NCI-H1417 (cell line): ENCODE measurements at places on chromosomes 13 and 19.

DNA sequence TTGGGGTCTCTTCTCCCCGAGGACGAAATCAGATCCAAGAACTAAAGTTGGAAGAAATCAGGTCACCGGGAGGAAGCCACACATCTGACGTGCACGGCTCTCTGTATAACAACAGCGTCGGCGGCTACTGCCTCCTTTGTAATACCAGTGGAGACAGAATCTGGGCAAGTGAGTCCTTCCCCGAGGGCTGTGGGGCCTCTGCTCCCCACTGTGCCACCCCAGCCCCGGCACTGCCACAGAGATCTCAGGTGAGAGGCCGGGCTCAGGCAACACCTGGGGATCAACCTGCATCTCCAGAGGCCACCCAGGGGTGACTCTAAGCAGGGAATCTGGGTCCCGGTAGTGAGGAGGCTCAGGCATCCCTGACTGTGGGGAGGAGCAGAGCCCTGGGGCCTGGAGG, 33.7 kb upstream of the C13orf46 start:
- DNase-seq = no peak

- DNase-seq = no peak
Observed at GRCh38 chr13:75175575-75175974, 306.4 kb downstream of the TBC1D4 start.

GRCh38 chr13:112902101-112902651, 66.8 kb upstream of the MCF2L start:
- DNase-seq = no peak

DNA sequence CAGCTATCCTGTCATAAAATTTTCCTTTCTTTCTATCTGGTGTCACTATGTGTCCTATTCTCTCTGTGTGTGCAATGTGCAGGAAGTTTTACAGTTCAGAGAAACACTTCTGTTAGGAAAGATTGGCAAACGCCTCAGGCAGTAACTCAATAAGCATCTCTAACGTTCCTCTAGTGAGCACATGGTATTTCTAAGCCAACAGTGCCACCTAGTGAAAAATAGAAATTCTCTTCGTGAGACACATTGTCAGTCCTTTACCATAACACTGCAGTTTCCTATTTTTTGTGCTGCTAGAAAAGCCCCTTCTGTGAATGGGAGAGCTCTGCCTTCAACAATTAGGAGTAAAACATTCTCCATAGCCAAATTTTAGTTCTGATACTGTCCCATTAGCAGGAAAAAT, 50.7 kb downstream of the ZNF723 start:
- DNase-seq = no peak

- DNase-seq = no peak
Observed at GRCh38 chr13:46913757-46914156, 16.9 kb upstream of the HTR2A start.

GRCh38 chr13:36261976-36262375, 35.6 kb downstream of the CCDC169 start:
- DNase-seq = no peak

GRCh38 chr19:39825531-39826076, 8.4 kb downstream of the DYRK1B start:
- DNase-seq = no peak

DNA sequence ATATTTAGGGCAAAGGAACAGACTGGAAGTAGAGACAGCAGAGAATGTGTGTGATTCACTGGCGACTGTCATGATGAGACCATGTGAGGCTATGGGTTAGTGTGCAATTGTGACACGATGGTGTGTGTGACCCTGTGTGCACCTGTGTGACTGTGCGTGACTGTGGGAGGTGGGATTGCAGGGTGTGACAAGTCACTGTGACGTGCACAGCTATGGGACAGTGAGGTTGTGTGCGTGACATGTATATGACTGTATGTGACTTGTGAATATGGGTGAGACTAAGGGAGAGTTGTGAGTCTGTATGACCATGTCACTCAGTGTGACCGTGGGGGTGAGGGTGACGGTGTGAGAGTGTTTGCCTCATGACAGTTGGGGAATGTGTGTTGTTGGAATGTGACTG, 3.4 kb upstream of the GIPR start:
- no peak for DNase-seq

- DNase-seq = no peak
Observed at GRCh38 chr13:97082461-97083207, 88.4 kb upstream of the OXGR1 start.

DNA sequence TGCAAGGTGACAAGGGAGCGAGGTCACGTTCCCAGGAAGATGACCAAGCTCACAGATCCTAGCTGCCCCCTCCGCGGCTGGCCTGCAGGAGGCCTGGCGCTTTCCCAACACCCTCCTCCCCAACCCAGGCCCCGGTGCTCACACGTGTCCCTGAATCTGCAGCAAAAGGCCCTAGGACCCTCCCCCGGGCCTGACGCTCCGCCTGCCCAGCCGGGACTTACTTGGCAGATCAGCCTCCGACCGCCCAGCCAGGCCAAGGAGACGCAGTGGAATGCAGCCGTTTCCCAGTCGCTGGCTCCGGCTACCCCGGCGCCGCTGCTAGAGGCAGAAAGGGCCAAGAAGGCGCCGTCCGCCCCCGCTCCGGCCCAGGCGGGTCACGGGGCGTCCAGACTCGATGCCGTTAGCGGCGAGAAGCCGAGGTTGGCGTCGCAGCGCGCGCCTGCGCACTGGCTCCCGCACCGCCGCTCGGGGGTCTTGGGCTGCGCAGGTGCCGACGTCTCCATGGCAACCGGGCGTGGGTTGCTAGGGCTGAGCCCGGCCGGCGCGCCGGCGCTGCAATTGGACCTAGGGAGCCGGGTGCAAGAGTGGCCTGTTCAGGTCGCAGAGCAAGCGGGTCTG, at the start of gene PNMA8A:
Gene PNMA8A (minus strand): TSS at position 448 of the 618 bp plus-strand sequence. CDS start 528 bp downstream, outside the sequence.
- peak; percentile 95 for DNase-seq

- DNase-seq = no peak
Observed at GRCh38 chr19:22545751-22546150, 88.4 kb upstream of the ZNF492 start.

GRCh38 chr13:29222458-29222857, 373.0 kb downstream of the SLC7A1 start:
- no peak for DNase-seq

- DNase-seq = no peak
Observed at GRCh38 chr19:38199340-38199739, 24.7 kb downstream of the DPF1 start.

DNA sequence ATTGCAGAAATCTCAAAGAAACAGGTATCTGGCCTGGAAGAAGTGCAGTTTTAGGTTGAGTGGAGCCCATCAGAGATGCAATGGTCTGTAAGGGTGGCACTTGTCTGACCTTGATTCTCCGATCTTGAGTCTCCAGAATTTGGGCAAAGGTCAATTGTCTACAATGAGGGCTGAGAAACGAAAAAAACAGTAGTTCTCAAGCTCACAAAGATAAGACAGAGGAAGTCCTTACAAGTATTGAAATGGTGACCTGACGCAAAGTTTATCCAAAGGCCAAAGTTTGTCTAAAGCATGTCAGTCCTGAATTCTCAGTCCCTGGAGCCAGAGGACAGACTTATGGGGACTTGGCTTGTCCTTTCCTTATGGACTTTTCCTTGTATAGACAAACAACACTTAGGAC, 40.3 kb downstream of the CYSLTR2 start:
- DNase-seq = no peak

DNA sequence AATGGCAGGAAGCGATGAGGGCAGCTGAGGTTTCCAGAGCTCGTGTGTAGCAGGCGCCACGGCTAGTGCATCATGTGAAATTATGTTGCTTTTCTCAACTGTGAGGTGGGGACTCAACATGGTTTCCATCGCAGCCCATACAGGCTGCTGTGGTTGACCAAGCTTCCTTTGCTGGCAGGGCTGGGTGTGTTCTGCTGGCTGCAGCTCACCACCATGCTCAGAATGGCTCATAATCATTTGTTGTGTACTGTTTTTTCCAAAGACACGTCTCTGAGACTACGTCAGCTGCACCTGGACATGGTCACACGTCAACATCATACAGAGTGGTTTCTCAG, 16.1 kb upstream of the RASA3 start:
- DNase-seq = peak; percentile 83

DNA sequence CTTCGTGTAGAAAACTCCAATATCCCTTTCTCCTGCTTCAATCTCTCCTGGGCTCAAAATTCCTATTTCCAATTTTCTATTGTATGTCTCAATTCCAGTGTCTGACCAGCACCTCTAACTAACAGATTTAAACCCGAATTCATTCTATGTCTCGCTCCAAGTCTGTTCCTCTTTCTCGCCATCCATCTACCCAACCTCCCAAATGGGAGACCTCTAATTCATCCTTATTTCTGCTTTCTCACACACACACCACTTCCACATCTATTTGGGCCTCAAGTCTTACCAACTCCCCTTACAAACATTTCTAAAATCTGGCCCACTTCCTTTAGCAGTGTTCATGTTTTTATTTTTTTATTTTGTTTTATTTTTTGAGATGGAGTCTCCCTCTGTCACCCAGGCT, 53.3 kb downstream of the MBD3L2B start:
- no peak for DNase-seq

DNA sequence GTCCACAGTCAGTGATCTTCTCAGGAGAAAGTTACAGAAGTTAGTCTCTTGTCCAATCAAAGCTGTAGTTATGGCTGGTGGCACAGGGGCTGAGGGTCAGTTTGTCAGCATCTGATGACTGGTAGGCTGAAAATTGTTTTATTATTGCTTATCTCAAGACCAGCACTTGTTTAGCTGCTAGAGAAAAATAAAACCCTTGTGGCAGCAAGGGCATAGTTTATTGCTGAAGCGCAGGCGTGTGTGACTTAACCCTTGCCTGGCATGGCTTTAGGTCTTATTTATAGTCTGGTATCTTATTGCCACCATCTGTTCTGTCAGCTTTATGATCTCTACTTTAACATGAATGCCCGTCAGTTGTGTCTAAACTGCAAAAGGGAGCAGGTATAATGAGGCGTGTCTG, 154.7 kb downstream of the USP12 start:
- DNase-seq = no peak

DNA sequence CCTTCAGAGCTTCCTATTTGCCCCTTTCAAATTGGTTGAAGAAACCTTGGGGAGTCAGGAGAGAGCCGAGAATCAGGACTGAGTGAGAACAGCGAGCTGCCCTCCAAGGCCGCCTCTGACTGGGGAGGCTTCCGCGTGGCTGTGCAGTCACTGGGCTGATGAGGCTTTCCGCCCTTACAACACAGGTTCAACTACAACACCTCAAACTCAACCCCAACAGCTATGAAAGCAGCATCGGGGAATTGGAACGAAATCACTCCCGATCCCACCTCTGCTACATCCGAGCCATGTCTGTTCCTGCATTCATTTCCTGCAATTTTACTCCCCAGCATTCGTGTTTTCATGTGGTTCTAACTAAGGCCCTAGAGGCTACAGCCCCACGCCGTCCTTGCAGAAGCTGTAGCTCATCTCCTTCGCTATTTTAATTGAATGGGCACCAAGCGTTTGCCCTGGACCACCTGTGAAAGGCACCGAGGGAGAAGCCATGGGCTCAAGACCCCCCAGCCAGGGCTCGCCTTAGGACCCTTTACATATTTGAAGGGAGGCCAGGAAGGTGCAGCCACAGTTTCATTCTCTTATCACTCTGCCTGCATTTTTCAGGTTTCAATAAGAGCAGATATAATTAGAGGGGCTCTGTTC, 12.3 kb upstream of the RASA3 start:
- DNase-seq = no peak

DNA sequence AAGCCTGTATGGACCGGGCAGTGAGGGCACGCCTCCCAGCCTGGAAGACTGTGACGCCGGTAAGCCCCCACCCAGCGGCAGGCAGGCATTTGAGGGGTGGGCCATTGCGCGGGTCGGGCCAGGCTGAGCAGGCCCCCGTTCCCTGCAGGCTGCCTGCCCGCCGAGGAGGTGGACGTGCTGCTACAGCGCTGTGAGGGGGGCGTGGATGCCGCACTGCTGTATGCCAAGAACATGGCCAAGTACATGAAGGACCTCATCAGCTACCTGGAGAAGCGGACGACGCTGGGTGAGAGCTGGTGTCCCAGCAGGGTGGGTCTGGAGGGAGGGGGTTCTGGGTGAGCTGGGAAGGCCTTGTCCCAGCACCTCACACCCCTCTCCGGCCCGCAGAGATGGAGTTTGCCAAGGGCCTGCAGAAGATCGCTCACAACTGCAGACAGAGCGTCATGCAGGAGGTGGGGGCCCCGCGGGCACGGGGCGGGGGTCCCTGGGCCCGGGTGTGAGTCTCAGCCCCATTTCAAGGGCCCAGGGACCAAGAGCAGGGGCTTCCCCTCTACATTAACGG, 7.1 kb downstream of the ARHGAP45 start:
- no peak for DNase-seq

DNA sequence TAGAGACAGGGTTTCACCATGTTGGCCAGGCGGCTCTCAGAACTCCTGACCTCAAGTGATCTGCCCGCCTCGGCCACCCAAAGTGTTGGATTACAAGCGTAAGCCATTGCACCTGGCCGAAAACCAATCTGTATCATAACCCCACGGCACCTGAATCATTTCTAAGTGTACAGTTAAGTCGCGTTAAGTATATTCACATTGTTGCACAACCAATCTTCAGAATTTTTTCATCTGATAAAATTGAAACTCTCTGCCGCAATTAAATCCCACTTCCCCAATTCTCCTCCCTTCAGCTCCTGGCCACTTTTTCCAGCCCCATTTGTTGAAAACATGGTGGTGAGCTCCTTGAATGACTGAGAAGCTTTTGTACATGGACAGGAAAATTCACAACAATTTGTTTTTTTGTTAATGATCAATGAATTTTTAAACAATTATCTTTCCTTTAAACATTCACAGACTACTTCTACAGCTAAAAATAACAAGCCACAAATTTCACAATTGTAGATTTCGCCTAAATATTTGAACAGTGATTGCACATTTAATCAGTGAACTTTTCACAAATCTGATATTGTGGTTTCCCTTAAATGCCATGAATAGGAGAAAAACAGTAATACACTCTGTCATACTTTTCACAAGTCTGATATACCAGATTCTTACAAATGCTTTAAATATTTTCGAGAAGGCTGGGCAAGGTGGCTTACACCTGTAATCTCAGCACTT, 13.8 kb downstream of the FGF21 start:
- no peak for DNase-seq

DNA sequence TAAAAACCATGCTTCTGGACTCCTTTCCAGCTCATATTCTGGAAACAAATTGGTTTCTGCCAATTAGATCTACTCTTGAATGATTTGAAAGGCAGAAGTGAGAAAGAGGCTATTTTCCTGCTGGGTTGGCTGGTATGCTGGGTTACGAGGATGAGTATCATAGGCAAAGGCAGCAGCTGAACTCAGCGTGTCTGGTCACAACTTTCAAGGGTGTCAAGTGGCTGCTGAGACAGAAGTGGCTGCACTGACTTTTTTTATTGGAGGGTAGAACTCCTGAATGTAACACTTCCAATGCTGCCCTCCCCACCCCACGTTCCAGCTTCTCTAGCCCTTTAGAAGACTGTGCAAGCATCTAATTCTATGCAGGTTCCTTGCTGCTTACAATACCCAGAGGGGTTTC, 8.3 kb upstream of the DZIP1 start:
- no peak for DNase-seq

DNA sequence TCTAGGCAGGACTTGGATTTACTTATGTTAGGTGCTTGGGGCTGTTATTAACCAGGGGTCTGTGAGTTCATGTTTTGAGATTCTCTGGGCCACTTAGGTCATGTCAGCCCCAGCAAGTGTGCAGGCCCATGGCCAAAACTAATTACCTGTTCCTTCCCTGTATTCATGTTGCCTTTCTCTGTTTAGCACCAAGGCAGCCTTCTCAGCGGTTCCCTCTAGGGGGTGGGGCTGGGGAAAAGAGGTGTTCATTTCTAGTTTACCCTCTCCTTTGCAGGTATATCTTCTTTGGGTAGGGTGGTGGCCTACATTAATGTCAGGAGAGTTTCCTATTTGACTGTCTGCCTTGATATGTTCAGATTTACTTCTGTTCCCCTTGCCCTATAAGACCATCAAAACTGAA, 61.7 kb downstream of the PDS5B start:
- DNase-seq = no peak
